AG08395 (cell line): ENCODE measurements at places on chromosomes 3 and 15.
A peak's percentile ranks its signal among the peaks of the same experiment; 100 is the strongest.

- DNase-seq: no peak
These were observed 29.9 kb upstream of the IL16 start for GRCh38 chr15:81166636-81167305.

DNA sequence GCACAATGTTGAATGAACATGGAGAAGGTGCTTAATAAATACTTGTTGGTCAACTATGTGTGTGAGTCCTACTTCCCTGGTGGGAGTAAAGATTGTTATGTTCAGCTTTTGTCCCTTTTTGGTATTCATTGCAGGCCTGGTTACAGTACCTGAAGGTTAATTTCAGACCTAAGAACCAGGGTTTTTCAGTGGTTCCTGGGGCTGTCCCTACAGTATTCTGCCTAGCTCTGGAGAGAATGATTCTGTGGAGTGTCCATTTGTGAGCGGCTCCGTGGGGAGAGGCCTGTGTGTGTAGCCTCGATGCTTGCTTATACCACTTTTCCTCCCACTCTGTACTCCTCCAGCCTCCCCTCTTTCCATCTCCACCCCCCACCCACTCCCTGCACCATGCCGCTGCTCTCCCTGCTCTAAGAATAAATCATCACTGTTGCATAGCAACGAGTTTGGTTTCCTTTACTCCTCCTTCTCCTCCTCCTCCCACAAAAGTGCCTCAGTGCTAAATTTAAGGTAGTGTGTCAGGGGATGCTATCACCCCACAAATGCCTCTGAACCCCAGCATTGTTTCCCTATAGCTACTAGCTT, 150.6 kb upstream of the ROPN1 start:
- DNase-seq: no peak

GRCh38 chr15:25860885-25861866, 2.0 kb downstream of the ATP10A start:
- DNase-seq: peak; percentile 51

GRCh38 chr3:52026041-52026440, 30.3 kb downstream of the DUSP7 start:
- no peak for DNase-seq

GRCh38 chr3:82103241-82103640, 341.8 kb upstream of the GBE1 start:
- no peak for DNase-seq

DNA sequence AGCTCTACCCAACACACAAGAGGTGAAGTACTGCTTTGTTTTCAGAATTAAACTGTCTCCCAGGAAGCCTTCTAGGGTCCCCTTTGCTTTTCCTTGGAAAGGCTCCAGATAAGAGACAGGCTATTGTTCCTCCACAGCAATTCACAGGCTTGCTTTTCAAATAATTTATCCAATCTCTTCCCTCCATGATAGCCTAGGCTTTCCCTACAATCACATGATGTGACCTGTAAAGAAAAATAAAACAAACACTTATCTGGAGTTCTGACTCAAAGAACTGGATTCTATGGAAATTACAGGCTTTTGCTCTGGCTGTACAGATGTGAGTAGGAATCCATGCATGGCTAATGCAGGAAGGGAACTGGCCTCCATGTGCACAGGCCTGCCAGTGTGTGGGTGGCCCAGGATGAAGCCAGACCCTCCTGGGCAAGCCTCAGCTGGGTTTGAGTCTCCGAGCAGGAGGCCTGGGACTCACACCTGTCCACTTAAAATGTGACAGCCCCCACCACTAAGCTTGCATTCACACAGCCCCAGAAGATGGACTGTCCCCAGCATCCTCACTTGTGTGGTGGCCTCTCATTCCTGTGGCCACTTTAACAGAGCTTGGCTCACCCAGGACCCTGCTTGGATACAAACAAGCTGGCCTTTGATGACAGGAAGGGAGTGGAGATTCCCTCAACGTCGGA, 75.8 kb upstream of the LEKR1 start:
- peak; percentile 36 for DNase-seq
